D721Med (cell line): ENCODE measurements at places on chromosomes 3 and 15.

- no peak for DNase-seq
These were observed 10.8 kb downstream of the ZSCAN2 start for GRCh38 chr15:84611631-84612030.

DNA sequence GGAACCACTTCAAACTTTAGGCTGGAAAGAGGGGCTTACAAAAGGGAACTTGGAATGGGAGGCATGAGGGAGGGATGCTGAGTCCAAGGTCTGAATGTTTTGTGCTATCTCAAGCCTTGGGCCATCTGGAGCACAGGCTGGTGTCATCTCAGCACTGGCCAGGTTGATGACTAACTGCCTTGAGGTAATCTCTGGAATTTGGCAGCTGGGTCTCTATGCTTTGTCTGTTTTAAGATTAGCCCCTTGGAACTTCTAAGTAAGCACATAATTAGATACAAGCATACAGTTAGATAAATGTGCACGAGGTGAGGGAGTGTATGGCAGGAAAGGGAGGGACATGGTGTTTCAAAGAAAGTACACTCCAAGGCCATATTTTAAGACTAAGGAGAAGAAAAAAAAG is 252.4 kb upstream of the CCDC54 start:
- DNase-seq: no peak

DNA sequence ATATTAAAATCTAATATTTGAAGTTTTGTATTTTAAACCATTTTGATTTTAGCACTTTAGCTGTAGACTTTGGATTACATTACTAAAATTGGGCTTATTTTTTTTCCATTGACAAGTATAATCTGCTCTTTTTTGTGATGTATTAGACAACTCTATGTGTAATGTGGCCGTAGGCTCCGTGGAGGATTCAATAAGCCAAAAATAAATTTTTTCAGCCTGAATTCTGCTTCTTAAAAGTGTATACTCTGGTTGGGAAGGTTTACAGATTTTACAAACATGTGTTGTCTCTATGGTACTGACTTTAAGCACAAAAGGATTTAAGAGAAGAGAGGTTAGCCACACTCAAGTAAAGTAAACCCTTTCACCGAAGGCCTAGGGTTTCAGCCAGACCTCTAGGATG is 110.8 kb downstream of the PLCL2 start:
- no peak for DNase-seq

DNA sequence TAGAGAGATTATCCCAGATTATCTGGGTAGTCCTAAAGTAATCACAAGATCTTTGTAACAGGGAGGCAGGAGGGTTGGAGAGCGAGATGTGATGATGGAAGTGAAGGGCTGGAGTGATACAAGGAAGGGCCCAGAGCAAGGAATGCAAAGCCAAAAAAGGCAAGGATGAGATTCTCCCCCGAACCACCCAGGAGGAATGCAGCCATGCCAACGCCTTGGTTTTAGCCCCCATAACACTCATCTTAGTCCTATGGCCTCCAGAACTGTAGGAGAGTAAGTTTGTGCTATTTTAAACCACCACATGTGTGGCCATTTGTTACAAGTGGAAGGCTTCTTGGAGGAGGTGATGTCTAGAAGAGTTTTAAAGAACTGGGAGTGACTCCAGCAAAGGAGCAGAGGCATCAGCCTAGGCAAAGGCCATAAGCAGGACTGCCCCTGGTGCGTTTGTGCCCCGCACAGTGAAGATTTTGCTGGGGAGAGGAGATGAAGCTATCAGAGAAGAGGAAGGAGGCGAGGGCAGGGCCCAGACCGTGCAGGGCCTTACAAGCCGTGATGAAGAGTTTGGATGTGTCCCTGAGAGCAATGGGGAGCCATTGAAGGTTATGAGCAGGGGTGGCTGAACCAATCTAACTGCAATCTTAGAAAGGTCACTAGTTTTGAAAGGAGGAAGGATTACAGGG is 25.3 kb upstream of the CORO2B start:
- DNase-seq: no peak

DNA sequence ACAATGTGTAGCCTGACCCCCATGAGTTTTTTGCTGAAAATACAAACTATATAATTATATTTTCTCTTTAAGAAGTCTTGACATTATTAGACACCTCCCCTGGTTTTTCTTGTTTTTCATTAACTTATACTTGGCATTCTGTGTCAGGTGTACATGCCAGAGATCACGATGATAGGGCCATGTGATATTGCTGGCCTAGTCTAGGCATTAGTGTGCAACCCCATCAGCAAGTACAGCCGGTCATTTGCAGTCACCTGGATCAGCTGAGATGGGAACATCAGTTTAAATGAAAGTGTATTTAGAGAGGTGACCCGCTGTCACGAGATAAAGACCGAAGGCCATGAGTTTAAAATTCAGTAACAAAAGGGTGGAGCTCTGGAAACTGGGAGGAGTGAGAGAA is 12.6 kb upstream of the SPPL2A start:
- no peak for DNase-seq

DNA sequence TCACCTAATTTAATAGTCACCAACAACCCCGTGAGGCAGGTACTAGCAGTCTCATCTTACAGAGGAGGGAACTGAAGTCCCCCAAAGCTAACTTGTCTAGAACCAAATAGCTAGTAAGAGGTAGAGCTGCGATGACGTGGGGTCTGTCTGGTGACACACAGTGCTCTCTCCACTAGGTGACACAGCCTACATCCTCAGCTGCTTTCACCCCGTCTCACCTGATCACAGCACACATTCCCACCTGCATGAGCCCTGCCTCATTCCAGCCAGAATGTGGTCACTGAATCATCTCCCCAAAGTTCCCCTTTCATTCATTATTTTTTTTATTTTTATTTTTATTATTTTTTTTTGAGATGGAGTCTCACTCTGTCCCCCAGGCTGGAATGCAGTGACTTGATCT is 21.3 kb upstream of the MAGEF1 start:
- DNase-seq: no peak

- DNase-seq: no peak
These were observed 369.5 kb downstream of the FEZF2 start for GRCh38 chr3:62003835-62004234.

GRCh38 chr3:140242818-140243276 is 307.9 kb downstream of the CLSTN2 start:
- DNase-seq: no peak

DNA sequence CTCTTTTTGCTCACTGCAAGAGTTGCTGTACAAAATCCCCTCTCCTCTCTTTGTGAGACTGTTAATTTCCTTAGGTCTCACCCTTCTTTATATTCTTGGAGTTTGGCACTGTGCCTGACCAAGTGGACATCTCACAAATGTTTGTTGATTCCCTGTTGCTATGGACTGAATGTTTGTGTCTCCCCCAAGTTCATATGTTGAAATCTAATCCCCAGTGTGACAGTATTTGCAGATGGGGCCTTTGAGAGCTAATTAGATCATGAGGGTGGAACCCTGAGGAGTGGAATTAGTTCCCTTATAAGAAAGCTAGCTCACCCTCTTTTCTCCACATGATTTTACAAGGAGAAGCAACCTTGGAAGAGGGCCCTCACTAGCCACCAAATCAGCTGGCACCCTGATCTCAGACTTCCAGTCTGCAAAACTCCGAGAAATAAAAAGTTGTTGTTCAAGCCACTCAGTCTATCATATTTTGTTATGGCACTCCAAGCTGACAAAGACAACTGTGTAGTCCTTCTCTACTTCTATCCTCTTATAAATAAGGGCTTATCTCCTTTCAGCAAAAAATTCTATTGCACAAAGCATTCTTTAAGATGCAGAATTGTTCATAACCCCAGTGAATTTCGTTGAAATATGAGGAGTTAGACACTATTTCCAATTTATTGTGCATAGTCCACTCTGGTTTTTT is 65.5 kb upstream of the NPHP3 start:
- DNase-seq: no peak

DNA sequence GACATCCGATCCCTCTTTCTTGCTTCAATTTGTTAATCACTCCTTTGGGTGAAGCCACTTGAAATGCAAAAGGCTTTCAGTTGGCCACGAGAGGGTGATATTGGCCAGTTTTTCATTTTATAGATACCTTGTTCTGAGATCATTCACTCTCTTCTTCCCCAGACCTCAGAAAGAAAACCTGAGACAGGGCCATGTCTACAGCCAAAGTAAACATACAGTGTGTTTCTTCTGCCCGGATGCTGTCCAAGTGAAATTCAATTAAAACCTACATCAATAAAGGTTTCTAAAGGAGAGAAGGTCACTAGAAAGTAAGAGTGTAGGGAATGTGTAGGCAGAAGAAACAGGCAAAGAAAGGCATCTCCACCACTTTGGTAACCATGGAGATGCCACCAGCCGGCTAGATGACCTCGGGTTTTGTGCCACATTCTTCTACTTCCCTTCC is 39.5 kb upstream of the FMN1 start:
- DNase-seq: no peak

DNA sequence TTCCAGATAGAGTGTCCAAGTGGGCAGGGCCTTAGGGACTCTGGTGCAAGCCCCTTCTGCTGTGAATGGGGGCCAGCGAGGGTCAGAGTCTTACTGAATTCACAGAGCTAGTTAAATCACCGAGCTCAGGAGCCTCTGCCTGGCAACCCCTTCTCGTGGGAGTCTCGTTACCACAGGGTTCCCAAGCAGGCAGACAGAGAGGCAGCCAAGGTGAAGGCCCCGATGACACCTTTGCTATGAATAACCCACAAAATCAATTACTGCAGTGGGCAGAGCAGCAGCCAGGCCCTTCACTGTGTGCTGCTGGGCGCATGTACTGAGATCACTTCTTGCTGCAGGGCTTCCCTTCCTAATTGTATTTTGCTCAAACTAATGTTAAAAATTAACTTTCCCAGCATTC is 56.9 kb downstream of the SPSB4 start:
- DNase-seq: no peak

DNA sequence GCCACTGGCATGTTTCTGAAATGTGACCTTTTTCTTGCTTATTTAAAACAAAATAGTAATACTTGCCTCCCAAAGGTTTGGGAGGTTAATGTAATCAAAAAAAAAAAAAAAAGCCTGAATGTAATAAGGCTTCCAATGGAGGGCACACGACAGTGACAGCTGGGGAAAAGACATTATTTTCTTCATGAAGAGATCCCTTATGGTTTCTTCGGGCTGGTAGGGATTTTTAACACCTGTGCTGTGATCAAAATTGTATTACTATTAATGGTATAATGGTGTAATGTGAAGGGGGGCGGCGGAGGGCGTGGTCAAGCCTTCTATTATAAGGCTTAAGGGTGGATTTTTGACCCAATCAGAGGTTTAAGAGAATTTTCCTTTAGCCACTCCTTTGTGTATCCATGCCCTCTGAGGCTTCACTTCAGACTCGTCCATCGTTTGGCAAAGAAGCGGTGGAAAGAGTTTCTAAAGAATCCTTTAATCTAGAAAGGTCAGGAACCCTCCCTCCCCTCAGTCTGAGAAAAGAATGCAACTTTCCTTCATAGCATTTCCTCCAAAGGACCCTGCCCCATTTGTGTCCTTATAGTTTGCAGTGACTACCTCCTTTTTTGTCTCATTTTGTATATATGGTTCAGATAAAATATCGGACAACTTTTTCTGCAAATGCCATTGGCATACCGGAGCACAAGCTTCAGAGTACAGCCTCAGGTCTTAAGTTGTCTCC is 89.5 kb upstream of the CHD2 start:
- DNase-seq: no peak

DNA sequence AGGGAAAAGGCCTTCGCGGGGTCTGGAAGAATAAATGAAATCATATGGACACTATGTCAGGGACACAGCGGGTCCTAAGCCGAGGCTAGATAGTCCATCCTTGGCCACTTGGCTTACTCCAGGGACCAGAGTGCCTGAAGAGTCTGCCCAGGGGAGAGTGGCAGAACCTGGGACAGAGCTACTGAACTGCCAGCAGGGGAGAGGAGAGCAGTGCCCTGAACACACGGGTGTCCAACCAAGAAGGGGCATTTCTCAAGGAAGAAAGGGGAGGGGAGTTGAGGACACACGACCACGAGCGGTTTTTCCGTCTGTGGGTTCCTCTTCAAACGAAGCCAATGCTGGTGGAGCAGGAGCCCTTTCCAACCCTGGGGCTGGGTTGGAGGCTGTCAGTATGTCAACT is 1.0 kb downstream of the ACAN start:
- DNase-seq: no peak

- DNase-seq: no peak
These were observed 7.6 kb upstream of the PLA2G4F start for GRCh38 chr15:42163947-42164550.

DNA sequence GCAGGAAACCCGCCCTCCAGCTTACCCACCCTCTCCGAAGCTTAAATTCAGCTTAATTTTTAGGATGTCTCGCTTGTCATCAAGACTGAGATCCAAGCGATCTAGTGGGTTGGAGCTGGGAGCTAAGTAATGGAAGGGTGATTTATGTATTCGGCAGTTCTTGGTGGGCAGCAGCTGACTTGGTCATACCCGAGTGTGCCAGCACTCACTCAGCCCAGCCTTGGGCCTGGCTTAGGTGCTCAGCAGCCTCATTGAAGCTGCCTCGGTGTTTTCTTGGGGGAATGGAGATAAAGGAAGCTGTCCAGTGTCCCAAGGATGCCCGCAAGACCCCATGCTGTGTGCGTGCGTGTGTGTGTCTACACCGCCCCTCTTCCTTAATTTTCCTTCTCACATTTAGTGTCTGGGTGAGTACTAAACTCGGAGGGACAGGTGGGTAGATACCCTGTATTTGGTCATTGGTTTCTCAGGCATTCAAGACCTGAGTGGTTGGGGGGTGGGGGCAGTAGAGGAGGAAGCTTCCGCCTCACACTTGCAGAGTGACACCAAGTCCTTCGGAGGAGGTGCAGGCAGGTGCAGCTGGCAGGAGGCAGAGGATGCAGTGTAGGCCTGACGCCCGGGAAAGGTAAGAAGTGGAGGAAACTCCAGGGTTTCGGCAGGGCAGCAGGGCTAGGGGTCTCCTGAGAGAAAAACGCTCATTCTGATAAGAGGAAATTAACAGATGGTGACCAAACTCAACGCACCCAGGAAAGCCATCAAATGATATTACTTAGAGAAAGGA is 92.8 kb downstream of the PCSK6 start:
- DNase-seq: peak; percentile 10

DNA sequence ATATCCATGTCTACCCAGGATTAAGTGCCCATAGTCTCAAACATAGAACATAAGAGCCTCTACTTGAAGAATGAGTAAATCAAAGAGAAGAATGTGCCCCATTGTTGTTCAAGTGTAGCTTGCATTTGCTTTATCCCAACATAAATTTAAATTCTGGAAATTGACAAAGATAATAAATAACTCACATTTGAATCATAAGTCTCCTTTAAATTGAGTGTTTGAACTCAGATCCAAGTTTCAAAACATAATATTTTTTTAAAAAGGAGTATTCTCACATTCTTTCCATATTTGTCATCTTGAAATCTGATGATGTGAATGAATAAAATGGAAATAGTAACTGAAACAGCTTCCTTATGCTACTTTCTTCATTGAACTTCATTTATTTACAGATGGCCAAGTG is 135.2 kb downstream of the MECOM start:
- DNase-seq: no peak

DNA sequence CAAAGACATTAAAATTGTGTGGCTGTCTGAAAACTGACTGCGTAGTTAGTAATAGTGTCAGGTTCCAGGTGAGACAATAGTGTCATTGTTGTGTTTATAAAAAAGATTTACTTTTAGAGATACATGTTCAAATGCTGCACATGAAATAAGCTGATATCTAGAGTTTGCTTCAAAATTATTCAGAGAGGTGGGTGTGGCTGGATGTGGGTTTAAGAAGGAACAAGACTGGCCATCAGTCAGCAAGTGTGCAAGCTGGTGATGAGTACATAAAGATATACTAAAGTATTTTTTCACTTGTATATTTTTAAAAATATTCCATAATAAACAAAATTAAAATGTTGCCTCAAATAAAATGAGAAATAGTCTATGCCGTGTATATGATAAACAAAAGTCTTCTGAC is 190.6 kb downstream of the ARRDC4 start:
- no peak for DNase-seq
